B cell (primary cell): ENCODE measurements at places on chromosomes 11 and 22. TPM values are rescaled to one million over a fixed set of nuclear protein-coding genes. Genes with fewer than 3 reads are reported as not detected.

Gene OR5AK2
- total RNA-seq: not detected in 2 replicates

Gene TMEM151A
- 0.17 TPM in 1 of 2 replicates, not detected in the other for total RNA-seq

Gene SLC3A2
- 148 and 175 TPM in 2 replicates for total RNA-seq

Gene CDCA5
- 0.78 and 1.4 TPM in 2 replicates for total RNA-seq

Gene OR8D4
- total RNA-seq: not detected in 2 replicates
